Motor neuron (in vitro differentiated cells): ENCODE measurements at places on chromosomes 11 and 22. TPM values are rescaled to one million over a fixed set of nuclear protein-coding genes. Genes with fewer than 3 reads are reported as not detected.

Gene MS4A2
- 0.44 and 0.52 TPM in 2 replicates for total RNA-seq

Gene NLRP6
- 0.33 and 0.44 TPM in 2 replicates for total RNA-seq

Gene TMEM45B
- 0.22 and 1.2 TPM in 2 replicates for total RNA-seq

Gene OR2D2
- total RNA-seq = 1.3 TPM in 2 replicates

Gene TECTA
- 2.5 and 4.6 TPM in 2 replicates for total RNA-seq
